ENCODE measurements at places on chromosomes 7 and 10.

GRCh38 chr10:62810156-62810902 lies 5.8 kb downstream of the ADO start:
- no peak for DNase-seq

GRCh38 chr10:53358536-53358935 lies 586.0 kb upstream of the MBL2 start:
- DNase-seq: no peak

DNA sequence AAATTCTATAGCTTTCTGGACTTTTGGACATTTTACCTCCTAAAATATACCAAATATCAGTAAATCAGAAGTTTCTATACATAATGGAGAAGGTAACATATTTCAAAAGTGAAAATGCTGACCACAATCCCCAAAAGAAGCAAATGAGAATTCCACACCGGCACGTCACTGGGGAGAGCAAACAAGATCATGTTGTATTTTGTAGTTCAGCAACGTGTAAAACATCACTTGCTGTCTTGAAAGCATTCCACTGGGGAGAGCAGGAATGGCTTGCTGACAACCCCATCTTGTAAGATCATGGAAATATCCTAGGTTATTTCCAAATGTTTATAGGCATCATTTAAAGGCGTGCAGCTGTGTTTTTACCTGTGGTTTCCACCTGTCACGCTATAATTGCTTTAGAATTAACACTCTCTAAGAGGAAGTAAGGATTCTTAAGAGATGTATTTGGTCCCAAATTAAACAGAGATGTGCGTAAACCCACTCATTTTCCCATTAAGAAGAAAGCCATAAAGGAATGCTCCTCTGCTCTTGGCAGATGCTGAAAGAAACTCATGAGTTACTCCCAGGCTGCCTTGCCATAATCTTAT lies 397.1 kb upstream of the POT1 start:
- no peak for DNase-seq

GRCh38 chr7:151999424-152000090 lies 25.9 kb upstream of the GALNT11 start:
- no peak for DNase-seq

- DNase-seq: no peak
Measured at GRCh38 chr7:25454562-25455041, 226.3 kb upstream of the NPVF start.

GRCh38 chr7:148772297-148773089 lies 73.8 kb downstream of the CUL1 start:
- peak; percentile 31 for DNase-seq

GRCh38 chr7:135728136-135728669 lies at the start of gene SLC13A4:
TSS of gene SLC13A4 (minus strand) at chr7:135728186. CDS start at chr7:135727496, 690 bp downstream.
- DNase-seq: no peak

DNA sequence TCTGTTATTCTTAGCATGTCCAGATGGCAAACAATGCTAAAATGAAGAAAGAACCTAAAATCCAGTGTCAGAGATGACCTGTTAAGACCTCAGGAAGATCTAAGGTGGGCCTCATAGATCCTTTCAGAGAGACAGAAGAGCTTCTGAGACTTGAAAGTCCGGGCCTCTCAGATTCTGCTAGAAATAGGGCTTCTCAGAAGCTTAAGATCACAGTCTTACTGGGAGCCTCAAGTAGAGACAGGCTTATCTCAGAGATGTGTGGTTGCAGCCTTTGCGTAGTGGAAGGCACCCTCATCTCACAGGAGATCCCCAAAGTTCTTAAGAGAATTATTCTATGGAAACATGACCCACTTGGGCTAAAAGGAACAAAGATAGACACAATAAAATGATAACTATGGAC lies 642.8 kb downstream of the TNS3 start:
- DNase-seq: no peak

- no peak for DNase-seq
Measured at GRCh38 chr10:88256013-88256680, 327.0 kb downstream of the RNLS start.

DNA sequence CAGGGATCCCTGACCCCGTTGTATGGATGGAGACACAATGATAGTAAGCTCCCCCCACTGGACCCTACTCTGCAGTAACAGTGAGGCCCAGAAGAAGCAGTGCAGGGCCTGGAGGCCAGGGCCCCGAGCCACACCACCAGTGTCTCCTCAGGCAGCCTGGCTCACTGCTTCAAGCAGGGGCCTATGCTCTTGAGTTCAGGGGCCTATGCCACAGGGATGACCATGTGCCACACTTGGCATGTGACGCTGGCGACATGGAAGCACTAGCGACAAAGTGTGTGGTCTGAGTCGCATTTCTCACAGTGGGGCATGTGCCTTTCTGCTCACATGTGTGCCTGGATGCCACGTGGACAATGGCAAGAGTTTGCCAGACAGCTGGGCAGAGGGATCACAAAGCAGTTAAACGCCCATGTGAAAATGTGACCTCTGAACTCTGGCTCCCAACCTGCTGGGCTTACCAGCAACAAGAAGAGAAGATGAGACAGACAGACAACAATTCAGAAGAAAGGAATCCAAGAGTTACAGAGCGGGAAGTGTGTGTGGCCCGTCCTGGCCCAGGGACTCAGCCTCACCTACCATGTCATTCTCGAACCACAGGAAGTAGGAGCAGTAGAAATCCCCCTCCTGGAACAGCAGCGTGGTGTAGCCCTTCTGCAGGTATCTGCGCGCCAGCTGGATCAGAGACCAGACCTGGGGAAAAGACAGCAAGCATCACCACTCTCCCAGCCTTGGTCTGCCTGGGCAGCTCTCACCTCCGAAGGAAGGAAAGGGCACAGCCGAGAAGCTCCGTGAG lies 4.7 kb upstream of the PYROXD2 start:
- DNase-seq: no peak

- DNase-seq: no peak
Measured at GRCh38 chr10:132005147-132005546, 23.4 kb upstream of the BNIP3 start.

GRCh38 chr10:16770670-16771069 lies 46.6 kb downstream of the RSU1 start:
- DNase-seq: no peak

- no peak for DNase-seq
Measured at GRCh38 chr7:22231806-22232205, 125.1 kb downstream of the RAPGEF5 start.

DNA sequence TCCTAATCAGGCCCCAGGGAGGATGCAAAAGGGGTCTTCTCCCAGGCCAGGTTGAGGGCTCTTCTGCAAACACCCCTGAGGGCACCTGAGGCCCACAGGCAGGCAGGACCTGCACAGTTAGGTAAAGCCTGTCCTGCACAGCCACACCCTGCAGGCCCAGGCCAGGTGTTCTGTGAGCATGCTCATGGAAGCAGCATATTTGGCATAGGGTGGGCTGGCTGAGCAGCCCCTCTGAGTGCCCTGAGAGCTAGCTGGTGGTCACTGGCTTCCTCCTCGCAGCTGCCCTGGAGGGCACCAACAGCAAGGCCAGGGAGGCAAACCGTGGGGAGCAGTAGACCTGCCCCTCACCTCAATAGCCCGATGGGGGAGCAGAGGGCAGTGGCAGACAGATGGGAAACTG lies 3.7 kb upstream of the RET start:
- no peak for DNase-seq

- DNase-seq: no peak
Measured at GRCh38 chr10:89076120-89076519, 85.5 kb downstream of the FAS start.

DNA sequence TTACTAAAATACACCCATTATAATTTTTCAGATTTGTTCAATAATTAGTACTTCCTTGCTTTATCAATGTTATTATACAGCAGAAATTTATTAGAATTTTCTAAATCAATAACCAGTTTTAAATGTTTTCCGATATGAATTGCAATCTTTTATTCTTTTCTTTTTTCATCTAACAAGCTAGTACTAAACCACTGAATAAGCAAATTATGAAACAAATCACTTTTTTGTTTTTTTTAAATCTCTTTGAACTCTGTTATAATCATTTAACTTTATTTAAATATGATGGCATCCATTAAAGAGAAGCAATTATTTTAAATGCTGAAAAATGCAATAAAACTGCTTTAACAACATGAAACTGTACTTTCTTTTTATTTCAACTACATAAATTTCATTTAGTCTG lies 59.7 kb downstream of the HYCC1 start:
- DNase-seq: no peak

DNA sequence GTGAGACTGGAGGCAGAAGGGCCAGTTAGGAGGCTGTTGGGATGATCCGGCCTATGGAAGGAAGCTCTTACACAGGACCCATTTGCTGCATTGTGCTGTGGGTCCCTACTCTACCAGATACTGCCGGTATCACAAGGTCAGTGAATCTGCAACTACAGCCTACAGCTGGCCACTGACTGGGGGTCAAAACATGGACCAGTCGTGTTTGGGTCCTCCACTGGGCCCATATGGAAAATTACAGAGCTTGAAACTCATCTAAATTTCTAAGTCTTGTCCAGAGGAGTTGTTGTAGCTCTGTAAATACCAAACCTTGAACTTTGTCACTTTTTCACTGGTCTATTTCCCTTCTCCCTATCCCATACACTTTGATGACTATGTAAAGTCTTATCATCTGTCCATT lies 5.6 kb upstream of the NUP205 start:
- DNase-seq: no peak

DNA sequence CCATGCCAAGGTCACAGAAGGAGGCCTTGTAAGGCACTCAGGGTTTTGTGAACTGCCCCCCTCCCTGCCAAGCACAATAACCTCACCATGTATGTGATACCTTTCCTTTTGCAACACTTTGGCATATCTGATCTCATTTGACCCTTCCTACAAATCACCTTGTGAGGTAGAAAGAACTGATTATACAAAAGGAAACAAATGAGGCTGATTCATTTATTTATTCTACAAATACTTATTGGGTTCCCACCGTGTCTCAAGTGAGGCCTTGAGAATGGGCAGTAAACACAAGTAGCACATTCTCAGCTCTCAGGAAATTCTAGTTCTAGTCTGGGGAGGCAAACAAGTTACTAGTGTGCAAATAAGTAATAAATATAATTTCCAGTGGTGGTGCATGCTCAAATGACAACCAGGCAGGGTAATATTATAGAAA lies 19.6 kb downstream of the PLCE1 start:
- DNase-seq: no peak
